Endothelial cell (in vitro differentiated cells): ENCODE measurements at places on chromosomes 16 and 17.
A peak's percentile ranks its signal among the peaks of the same experiment; 100 is the strongest.

GRCh38 chr17:1746975-1747543 lies 4.4 kb downstream of the SERPINF2 start:
- DNase-seq = peak; percentile 45

- DNase-seq = no peak
Observed at GRCh38 chr17:74745548-74746177, 2.8 kb upstream of the NHERF1 start.

DNA sequence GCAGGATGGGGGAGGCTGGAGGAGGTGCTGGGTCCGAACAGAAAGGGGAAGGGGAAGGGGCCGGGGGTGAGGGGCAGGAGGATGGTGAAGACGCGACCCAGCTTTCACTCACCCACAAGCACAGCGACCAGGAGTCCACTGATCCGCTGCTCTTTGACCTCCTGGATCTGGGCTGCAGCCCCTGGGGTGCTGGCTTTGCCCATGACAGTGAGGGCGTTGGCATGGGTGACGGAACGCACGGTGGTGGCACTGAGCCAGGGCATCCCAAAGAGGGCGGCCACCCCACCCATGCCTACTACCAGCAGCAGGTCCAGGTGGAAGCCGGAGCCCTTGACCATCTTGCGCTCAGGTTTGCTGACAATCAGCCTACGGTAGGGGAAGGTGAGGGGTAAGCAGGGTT lies 14.9 kb downstream of the SLC4A1 start:
- DNase-seq = no peak

- no peak for DNase-seq
Observed at GRCh38 chr17:45437465-45438283, 5.0 kb upstream of the ARHGAP27 start.

GRCh38 chr16:66490774-66491715 lies 58.9 kb downstream of the TK2 start:
- DNase-seq = no peak

- no peak for DNase-seq
Observed at GRCh38 chr17:78020717-78021108, 62.2 kb downstream of the TNRC6C start.

GRCh38 chr16:59193637-59194036 lies 459.5 kb upstream of the GOT2 start:
- DNase-seq = no peak

DNA sequence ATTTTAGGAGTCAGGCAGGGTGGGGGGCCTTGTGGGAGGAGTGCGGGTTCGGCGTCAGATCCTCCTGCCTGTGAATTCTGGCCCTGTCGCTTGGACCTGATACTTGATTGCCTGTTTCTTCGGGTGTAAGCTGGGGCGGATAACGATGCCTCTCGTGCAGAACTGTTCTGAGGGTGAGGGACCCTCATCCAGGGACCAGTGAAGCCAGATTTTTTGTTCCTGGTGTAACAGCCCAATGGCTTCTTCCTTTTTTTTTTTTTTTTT lies 1.3 kb downstream of the TBCD start:
- no peak for DNase-seq

DNA sequence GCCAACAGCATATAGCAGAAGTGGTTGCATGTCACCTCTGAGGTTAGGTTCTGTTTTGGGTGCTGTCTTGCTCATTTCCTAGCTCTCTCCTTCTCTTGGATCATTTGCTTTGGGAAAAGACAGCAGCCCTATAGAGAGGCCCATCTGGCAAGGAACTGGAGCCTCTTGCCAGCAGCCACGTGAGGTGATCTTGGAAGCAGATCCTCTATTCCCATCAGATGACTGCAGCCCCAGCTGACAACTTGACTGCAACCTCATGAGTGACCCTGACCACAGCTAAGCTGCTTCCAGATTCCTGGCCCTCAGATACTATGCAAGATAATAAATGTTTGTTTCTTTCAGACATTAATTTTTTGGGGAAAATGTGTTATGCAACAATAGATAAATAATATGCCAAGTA lies 213.3 kb upstream of the HS3ST4 start:
- no peak for DNase-seq

DNA sequence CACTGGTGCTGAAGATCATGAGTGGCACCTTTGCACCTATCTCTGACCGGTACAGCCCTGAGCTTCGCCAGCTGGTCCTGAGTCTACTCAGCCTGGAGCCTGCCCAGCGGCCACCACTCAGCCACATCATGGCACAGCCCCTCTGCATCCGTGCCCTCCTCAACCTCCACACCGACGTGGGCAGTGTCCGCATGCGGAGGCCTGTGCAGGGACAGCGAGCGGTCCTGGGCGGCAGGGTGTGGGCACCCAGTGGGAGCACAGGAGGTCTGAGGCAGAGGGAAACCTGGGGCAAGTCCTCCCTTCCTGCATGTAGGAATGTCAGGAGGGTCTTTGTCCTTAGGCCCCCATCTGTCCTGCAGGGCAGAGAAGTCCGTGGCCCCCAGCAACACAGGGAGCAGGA lies 6.5 kb upstream of the TRAF4 start:
- DNase-seq = no peak

GRCh38 chr16:28291651-28292626 lies at the start of gene SBK1:
SBK1 (plus strand) TSS chr16:28292525; CDS start chr16:28317392, 24,867 bp downstream.
- peak; percentile 82 for DNase-seq

GRCh38 chr17:82269138-82269881 lies 4.2 kb downstream of the CSNK1D start:
- no peak for DNase-seq

GRCh38 chr17:46968224-46968834 lies 10.7 kb downstream of the RPRML start:
- no peak for DNase-seq

- DNase-seq = no peak
Observed at GRCh38 chr16:85534536-85535351, 78.4 kb upstream of the GSE1 start.
